T-helper 17 cell (primary cell): ENCODE measurements at places on chromosomes 6 and 20.

- DNase-seq, result no peak
These were observed 255.4 kb downstream of the TSHZ2 start for GRCh38 chr20:53227523-53227922.

- no peak for DNase-seq
These were observed 62.7 kb downstream of the EDN3 start for GRCh38 chr20:59363101-59363500.

DNA sequence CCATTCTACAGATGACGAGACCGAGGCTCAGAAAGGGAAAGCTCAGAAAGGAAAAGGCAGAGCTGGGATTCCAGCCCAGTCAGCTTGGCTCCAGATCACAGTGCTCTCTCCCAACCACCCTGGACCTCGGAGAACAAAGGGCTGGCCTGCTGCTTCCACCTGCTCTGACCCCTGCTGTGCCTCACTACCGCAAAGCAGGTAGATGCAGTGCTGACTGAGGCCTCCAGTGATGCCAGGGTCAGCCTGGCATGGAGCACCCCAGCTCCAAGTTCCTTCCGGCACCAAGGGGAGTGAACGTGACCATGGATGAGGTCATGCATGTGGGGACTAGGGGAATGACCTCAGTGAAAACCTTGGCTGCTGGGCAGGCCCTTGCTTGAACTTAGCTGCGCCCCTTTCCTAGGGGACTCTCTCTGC is 20.7 kb upstream of the TLDC2 start:
- no peak for DNase-seq

DNA sequence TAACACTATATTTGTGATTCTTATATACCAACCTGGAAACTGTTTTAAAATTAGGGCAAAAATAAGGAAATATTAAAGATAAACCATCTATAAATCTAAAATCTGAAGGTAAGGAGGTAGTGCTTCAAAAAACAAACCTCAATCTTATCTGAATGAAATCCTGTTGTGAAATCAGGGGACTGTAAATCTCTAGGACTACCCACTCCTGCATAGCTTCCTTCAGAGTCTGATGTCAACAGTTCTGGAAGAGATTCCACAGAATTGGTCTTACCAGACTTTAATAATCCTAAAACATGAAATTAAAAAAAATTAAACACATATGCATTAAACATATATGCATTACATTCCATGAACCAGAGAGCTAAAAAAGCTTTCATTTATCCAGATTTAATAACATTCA is 51.4 kb downstream of the IBTK start:
- no peak for DNase-seq

- DNase-seq, result no peak
These were observed 2.2 kb downstream of the INSM1 start for GRCh38 chr20:20370094-20370575.
